Right ventricle myocardium superior (tissue), 1 donor: ENCODE measurements at places on chromosomes 7 and 10.

GRCh38 chr7:31251441-31251840 is 89.1 kb downstream of the NEUROD6 start:
- DNase-seq: no peak

DNA sequence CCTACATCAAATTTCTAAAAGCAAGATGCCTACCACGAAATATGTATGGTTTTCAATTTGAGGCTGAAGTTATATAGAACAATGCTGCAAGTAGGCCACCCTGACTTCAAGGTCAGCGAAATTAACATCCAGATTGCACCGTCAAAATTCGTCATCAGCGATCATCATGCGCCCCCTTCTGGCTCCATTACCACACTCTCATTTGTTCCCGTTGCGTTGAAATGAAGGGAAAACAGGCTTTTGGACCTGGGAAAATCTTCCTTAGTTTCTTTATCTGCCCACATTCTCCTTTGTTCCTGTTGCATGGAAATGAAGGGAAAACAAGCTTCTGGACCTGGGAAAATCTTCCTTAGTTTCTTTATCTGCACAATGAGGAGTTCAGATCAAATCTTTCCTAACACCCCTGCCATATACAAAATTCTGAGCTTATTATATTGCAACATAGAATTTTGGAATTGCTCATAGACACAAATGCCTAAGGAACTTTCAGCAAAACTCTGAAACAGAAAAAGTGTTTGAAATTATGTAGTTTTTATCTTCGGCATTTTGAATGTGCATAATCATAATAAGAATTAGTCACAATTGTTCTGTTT is 98.2 kb upstream of the PRKCQ start:
- peak; percentile 45 for DNase-seq

DNA sequence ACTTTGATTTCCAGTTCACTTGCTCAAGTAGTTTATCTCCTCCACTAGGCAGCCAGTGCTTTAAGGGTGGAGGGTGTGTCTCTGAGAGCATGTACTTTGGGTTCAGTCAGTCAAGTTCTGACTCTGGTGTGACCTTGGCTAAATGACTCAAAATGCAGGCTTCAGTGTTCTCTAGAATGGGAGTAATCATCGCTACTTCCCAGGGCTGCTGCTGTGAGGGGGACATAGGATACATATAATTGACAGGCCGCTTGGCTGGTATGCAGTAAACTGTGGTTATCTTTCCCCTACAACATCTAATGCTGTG is 3.5 kb downstream of the PTPRE start:
- no peak for DNase-seq

GRCh38 chr10:114207349-114207748 is 28.2 kb downstream of the TDRD1 start:
- DNase-seq: no peak
